SJSA1 (cell line): ENCODE measurements at places on chromosomes 1 and 21. TPM values are rescaled to one million over a fixed set of nuclear protein-coding genes. Genes with fewer than 3 reads are reported as not detected.

Gene S100A9
- not detected in 2 replicates for total RNA-seq

Gene ACKR1
- total RNA-seq, result not detected in 2 replicates

Gene CYP2J2
- not detected in 2 replicates for total RNA-seq

Gene ADSS2
- total RNA-seq, result 71.4 and 98.1 TPM in 2 replicates

Gene COL8A2
- 1.1 and 1.2 TPM in 2 replicates for total RNA-seq

Gene PROK1
- total RNA-seq, result not detected in 2 replicates
